ENCODE measurements at places on chromosomes 2 and 18.
A peak's percentile ranks its signal among the peaks of the same experiment; 100 is the strongest.

- no peak for DNase-seq
Measured at GRCh38 chr2:27073782-27074181, 2.3 kb upstream of the OST4 start.

GRCh38 chr18:42229211-42230210 is 274.5 kb downstream of the PIK3C3 start:
- no peak for DNase-seq

DNA sequence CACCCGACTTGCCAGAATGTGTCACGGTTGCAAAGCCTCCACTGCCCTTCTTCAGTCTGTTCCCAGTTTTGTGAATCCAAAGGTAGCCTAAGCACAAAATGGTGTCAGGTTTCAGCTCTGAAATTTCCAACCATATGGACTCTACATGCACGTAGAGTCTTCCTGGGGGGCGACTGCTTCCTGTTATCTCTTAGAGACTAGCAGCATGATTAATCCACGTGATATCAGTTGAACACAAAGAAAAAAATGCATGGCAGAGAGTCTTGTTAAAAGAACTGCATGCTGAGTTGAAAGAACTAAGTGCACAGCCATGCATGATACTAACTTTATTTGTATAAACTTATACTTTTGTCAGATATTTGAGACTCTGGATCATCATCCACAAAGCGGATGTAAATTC is 404.4 kb downstream of the SOCS6 start:
- DNase-seq, result no peak

GRCh38 chr2:138504092-138504491 is 2.5 kb downstream of the SPOPL start:
- DNase-seq, result no peak

GRCh38 chr2:71303849-71304248 is 27.7 kb upstream of the ZNF638 start:
- no peak for DNase-seq

- no peak for DNase-seq
Measured at GRCh38 chr18:54532222-54532621, 58.8 kb upstream of the DYNAP start.

DNA sequence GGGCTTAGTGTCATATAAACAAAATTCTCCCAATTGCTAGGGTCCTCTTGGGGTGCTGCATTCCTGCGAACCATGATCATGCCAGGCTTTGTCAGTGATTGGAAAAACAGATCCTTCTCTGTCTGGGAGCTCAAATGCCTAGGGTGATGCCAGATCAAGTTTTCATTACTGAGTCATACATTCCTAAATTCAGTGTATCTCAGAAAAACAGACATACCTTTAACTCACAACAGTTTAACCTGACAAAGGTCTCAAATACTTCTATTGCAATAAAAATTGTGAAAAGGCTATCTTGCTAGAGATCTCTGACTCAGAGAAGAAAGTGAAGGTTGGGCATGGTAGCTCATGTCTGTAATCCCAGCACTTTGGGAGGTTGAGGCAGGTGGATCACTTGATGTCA is 86.9 kb downstream of the SH3YL1 start:
- no peak for DNase-seq

DNA sequence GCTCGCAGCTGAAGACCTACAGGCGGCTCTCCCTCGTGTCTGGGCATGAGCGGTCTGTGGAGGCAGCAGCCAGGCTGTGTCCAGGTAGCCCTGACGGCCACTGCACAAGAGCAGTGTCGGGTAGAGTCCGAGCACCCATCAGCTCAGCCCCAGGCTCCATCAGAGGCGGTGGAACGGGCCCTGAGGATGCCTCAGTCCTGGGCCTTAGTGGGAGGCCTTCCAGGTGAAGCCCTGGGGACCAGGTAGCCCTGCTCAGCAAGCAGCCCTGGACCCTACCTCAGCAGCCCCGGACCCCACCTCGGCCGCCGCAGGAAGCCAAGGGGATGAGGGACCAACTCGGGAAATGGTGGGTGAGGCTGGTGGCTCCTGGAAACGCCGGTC is 21.3 kb upstream of the KLF11 start:
- DNase-seq, result no peak

GRCh38 chr2:97717613-97717995 is 4.2 kb downstream of the ZAP70 start:
- DNase-seq, result no peak

GRCh38 chr2:233789554-233789953 is 11.4 kb downstream of the MROH2A start:
- no peak for DNase-seq

DNA sequence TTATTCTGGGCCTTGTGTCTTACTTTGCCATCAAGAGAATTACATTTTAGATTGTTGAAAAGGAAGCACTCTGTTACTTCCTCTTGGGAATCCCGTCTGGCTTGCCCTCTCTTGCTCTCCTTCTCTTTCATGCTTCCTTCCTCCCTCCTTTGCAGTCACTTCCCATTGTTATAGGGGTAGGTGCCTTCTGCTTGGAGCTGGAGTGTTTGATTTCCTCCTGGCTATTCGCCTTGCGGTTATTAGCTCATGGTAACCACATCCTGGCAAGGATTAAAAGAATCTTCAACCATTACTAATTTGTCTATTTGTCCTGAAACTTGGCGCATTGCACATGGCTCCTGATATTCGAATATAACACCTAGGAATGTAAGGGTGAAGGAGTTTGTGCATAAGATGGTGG is 115.0 kb downstream of the CERS6 start:
- no peak for DNase-seq

DNA sequence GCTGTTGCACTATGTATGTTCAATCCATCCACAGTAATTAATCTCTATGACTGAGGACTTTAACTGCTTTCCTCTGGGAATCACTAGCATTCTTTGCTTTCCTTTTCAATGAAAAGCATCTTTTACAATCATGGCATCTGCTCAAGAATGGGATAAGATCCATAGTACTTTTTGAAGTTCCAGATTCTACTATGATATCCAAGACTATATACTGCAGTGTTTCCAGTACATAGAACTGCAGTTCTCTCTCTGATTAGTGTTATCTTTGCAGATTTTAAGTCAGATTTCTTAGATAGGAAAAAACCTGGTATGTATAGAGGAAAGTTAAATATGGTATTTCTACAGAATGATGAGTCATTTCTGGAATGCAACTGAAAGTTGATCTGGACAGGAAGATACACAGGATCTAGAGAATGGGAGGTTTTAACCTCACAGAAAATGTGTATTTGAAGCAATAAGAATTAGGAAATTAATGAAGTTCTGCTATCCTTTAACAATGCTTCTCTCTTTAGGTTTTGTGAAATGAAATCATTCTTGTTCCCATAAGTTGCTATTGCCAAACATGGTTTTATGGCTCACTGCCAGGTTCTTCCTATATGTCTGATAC is 670.7 kb downstream of the ERBB4 start:
- DNase-seq, result no peak

- DNase-seq, result peak; percentile 56
Measured at GRCh38 chr2:181673173-181673572, 7.1 kb downstream of the NEUROD1 start.

GRCh38 chr2:223976635-223977226 is 19.5 kb downstream of the MRPL44 start:
- DNase-seq, result no peak

DNA sequence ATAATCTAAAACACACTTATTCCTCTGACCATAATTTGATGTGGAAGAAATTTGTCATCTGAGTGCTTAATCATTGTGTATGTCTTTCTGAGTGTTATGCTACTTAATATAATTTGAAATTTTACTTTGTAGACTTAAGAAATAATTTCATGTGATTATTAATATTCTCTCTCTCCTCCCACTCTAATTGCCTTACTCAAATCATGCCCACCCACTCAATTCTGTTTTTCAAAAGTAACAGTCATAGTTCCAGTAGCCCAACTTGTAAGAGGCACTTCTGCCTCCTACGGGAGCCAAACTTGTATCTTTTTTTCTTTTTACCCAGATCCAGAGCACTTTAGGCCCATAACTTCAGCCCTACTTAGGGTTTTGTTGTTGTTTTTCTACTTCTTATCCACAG is 18.5 kb upstream of the KYNU start:
- DNase-seq, result no peak

- no peak for DNase-seq
Measured at GRCh38 chr2:120700659-120701058, 35.0 kb upstream of the GLI2 start.
